ENCODE measurements at places on chromosomes 16 and 17.

DNA sequence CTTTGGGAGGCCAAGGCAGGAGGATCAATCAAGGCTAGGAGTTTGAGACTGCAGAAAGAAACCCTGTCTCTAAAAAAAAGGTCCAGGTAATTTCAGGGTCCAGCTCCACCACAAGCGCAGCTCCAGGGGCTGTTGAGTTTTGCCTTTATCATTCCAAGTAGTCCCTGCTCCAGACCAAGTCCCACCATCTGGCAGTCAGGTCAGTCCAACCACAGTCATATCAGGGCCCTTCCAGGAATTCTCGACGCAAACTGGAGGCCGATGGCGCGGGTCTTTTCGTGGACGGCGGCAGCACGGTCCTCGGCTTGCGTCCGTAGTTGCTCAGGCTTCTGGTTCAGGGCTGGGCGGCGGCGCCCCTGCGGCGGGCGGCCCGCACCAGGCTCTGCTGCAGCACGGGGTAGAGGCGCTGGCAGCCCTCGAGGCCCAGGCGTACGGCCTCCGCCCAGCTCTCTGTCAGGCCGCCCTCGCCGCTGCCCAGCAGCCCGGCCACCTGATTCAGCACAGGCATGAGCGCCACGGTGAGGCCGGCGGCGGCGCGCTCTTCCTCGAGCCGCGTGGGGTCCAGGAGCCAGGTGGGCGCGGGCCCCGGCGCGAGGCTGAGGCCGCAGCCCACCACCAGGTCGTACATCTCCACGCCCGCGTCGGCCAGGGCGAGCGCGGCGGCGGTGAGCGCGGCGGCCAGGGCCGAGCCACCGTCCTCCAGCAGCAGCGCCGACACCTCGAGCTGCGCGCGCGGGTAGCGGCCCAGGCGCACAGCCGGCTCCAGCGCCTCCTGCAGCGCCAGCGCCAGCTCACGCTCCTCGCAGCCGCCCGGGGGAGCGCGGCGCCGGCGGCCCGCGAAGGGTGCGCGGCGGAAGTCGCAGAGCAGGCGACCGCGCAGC is 752 bp downstream of the EXOSC6 start:
- peak; percentile 65 for DNase-seq

DNA sequence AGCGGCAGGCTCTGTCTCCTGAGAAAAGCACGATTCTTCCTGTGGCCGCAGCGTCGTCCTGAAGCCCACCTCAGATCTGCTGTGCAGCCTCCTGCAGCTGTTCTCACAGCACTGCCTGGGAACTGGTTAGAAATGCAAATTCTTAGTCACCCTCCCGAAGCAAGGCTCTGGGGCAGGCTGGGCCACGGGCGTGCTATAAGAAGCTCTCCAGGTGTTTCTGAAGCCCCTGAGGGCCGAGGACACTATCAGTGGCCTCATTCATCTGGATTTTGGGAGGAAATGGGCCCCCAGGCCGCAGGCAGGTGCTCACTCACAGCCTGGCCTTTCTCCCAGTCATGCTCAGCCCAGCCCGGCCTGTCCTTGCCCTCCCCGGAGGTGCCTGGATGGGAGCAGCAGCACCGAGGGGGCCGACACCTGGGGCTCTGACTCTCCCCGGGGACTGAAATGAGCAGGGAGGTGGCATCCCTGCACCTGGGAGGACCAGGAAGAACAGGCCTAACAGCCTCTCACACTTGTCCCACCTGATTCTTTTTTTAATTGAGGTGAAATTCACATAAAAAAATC is 10.4 kb upstream of the NLRC3 start:
- no peak for DNase-seq

- DNase-seq, result peak; percentile 56
These were observed 34.8 kb downstream of the TIMM22 start for GRCh38 chr17:1031711-1032110.

DNA sequence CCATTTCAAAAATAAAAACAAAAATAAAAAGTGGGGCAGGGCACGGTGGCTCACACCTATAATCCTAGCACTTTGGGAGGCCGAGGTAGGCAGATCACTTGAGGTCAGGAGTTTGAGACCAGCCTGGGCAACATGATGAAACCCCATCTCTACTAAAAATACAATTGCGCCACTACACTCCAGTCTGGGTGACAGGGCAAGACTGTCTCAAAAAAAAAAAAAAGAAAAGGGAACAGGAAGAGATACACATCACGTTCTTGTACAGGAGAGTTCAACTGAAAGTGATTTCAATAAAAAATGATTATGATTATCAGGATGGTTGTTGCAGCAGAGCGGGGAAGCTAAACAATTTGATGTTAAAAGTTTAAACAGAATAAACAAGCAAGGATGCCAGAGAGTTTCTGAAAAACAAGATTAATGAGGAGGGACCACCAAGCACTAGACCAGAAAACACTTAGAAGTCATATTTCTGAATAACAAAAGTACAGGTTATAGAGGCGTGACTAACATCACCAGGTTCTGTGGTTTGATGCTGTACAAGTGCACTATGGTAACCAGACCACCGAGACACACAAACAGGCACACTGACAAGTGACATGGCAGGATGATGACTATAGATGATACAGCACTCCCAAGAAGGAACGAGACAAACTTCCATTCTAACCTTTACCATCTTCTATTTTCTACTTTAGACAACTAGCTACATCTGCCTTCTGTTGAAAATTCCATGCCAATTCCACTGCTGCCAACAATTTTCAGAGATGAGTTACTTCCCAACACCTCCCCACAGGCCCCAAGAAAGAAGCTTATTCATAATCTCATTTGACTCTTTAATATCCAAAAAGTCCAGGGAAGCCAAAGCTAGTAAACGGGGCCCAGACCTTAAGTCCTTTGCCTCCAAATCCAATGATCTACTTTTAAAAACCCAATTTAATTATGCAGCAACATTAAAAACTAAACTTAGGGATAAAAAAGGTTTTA is 11.8 kb downstream of the DNAJA2 start:
- no peak for DNase-seq

DNA sequence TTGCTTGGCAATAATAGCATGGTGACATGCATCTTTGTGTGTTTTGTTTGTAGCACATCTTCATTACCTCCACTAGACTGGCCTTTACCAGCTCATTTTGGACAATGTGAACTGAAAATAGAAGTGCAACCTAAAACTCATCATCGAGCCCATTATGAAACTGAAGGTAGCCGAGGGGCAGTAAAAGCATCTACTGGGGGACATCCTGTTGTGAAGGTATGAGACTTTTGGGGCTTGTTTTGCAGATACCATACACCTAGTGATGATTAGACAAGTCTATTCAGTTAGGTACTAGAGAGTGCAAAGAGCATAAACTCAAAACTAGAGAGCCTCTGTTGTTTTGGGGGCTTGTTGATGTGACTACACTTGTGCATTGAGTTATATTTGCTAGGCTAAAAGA is 41.2 kb downstream of the NFATC3 start:
- no peak for DNase-seq

DNA sequence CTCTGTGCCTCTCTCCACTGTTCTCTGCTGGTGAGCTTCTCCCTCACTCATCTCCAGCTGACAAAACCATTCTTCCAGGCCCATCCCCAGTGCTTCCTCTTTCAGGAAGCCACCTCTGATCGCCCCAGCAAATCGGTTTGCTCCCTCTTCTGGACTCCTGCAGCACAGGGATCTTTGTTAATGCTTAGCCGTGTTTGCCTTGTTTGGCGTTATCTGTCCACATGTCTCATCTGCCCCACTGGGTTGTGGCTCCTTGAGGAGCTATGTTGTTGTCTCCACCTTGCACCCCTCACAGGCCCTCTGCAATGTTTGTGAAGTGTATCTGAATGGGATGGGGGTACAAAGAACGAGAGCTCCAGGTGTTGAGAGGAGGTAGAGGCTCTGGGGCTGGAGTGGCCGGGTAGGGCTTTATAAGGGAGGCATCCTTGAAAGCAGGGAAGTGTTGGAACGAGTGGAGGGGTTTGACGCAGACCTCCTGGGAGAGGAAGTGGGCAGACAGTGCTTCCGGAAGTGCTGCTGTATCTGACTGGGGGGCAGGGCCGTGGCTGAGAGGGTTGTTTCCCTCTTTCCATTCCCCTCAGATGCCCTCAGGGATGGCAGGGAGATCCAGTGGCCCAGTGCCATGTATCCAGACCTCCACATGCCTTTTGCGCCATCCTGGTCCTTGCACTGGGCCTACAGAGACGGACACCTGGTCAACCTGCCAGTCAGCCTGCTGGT is 27.8 kb downstream of the CASKIN2 start:
- no peak for DNase-seq

GRCh38 chr17:69062860-69063581 is 2.3 kb upstream of the ABCA9 start:
- DNase-seq, result no peak

DNA sequence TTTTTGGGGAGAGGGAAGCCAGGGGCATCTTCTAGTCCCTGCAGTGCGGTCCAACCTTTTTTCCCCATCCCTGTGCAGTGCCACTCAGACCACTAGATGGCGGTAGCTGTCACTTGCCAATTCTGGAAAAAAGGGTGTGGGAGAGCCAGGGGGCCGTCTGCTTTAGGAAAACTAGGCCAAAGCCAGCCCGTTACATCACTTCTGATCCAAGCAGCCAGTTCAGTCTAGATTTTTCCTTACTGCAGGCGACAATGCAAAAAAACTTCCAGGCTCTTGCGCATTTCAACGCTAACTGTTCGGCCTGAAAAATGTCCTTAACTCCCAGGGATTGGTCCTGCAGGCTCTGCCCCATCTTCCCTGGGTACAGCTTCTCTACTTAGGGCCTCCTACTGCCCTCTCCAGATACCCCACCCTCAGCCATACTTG is 69.2 kb upstream of the CES5A start:
- DNase-seq, result peak; percentile 87

All from retina (tissue), 1 donor.